ENCODE measurements at places on chromosomes 5 and 9. TPM values are rescaled to one million over a fixed set of nuclear protein-coding genes. Genes with fewer than 3 reads are reported as not detected.

Gene OLFML2A
- polyA plus RNA-seq, result 0.13 TPM

Gene DENND4C
- polyA plus RNA-seq, result 10.8 TPM

Gene RAB3C
- 166 TPM for polyA plus RNA-seq

Gene FOXD4L4
- not detected for polyA plus RNA-seq

Gene GGTA1
- polyA plus RNA-seq, result not detected

Gene EFNA5
- polyA plus RNA-seq, result 33.8 TPM

Gene GRM6
- 0.05 TPM for polyA plus RNA-seq

Gene MSMP
- polyA plus RNA-seq, result not detected

Gene OR1J2
- not detected for polyA plus RNA-seq

Gene MSH3
- polyA plus RNA-seq, result 12.9 TPM

Gene PCDHA4
- 10.7 TPM for polyA plus RNA-seq

Gene SAPCD2
- polyA plus RNA-seq, result 0.24 TPM

Gene PROB1
- not detected for polyA plus RNA-seq

Gene ADCY2
- polyA plus RNA-seq, result 5.6 TPM

Gene ZNF366
- polyA plus RNA-seq, result not detected

Gene VCAN
- polyA plus RNA-seq, result 21.5 TPM

Gene TRAF1
- not detected for polyA plus RNA-seq

Gene CEL
- 0.09 TPM for polyA plus RNA-seq

Gene OR13C2
- polyA plus RNA-seq, result not detected

Gene ANXA2R
- polyA plus RNA-seq, result 0.28 TPM

Gene NUTM2G
- polyA plus RNA-seq, result not detected

Gene EPB41L4A
- 0.92 TPM for polyA plus RNA-seq

Gene SPINK1
- polyA plus RNA-seq, result not detected

Gene PRR16
- 0.25 TPM for polyA plus RNA-seq
